ENCODE measurements at places on chromosomes 1 and 21. TPM values are rescaled to one million over a fixed set of nuclear protein-coding genes. Genes with fewer than 3 reads are reported as not detected.

Gene RIIAD1
- 1.6 TPM for total RNA-seq

Gene LIN28A
- not detected for total RNA-seq

Gene GJC2
- total RNA-seq, result 1.5 TPM

Gene KRTAP12-2
- total RNA-seq, result not detected

Gene CCDC181
- 0.15 TPM for total RNA-seq

Gene RNU1-2
- total RNA-seq, result 3,977 TPM

Gene RAB25
- total RNA-seq, result 231 TPM

Gene DARS2
- 27.4 TPM for total RNA-seq

Gene TNFRSF25
- total RNA-seq, result 21.7 TPM

Gene FCRL2
- total RNA-seq, result 1.2 TPM

Gene SIM2
- total RNA-seq, result 0.34 TPM

Gene KIF14
- total RNA-seq, result 0.67 TPM

Gene MATN1
- total RNA-seq, result not detected

Gene CLDN17
- not detected for total RNA-seq

Gene C1QTNF12
- 71.6 TPM for total RNA-seq

Gene CYP4A11
- total RNA-seq, result not detected

Gene RPS6KC1
- total RNA-seq, result 11.2 TPM

Gene KRTAP19-8
- not detected for total RNA-seq

Gene CNKSR1
- total RNA-seq, result 45.6 TPM
